ENCODE measurements at places on chromosomes 11 and 22.

DNA sequence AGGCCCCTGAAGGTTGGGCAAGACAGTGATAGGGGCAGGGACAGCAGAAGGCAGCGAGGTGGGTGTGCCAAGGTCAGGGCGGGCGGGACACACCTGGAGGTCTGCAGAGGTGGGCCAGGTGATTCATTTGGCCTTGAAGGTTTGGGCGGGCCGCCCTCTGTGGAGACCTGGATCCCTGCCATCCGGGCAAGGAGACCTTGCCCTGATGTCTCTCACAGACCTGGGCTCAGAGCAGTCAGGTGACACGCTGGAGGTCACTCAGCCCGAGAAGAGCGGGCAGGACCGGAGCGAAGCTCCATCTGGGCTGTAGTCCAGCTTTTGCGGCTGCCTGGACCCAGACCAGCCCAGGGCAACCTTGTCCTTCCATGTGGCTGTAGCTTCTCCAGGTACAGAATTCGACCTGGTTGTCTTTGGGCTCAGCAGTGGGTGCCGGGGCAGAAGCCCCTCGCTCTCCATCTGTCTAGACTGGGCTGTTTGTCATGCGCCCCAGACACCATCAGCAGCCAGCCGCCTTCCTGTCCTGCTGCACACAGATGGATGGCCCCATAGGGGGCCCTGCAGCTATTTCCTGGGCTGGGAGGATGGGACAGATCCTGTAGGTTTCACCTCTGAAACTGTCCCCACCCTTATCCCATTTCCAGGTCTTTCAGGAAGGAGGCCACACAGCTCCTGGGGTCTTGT lies 3.1 kb downstream of the MRGPRG start:
- no peak for DNase-seq

DNA sequence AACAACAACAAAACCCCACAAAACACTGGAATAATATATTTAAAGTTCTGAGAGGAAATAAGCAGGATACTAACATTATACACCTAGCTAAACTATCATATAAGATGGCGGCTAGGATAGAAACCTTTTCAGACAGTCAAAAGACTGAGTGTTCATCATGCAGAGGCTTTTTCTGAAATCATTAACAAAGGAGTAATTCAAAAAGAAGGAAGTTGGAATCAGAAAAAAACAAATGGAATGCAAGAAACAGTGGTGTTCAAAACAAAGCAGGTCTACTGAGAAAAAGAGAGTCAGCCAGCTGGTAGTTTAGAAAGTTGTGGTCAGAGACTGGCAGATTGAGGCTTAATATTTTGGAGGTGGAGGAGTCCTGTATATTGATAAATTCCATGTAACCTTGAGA lies 30.1 kb upstream of the ZBTB44 start:
- no peak for DNase-seq

DNA sequence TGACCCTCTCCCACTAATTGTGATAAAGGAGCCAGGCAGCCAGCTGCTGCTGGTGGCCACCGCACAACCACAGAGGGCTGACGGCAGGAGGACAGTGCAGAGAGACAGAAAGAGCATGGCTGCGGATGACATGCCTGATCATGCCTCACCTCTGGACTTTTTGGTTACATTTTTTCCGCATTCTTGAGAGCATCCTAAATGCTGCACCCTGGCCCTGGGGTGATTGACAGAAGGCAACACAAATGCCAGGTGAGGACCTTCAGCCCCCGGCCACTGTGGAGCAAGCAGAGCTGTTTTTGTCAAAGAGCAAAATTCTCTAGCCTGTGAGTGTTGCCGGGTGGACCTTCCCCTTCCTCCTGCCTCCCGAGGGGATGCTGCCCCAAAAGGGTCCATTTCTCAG lies 78.5 kb downstream of the RPS6KA4 start:
- no peak for DNase-seq

- no peak for DNase-seq
Measured at GRCh38 chr22:36002084-36002483, 26.5 kb downstream of the RBFOX2 start.

GRCh38 chr11:134742956-134743819 lies 331.1 kb upstream of the B3GAT1 start:
- DNase-seq: no peak

GRCh38 chr22:37232140-37232998 lies 11.7 kb downstream of the RAC2 start:
- no peak for DNase-seq

- DNase-seq: no peak
Measured at GRCh38 chr11:3164552-3165151, 458 bp downstream of the OSBPL5 start.

DNA sequence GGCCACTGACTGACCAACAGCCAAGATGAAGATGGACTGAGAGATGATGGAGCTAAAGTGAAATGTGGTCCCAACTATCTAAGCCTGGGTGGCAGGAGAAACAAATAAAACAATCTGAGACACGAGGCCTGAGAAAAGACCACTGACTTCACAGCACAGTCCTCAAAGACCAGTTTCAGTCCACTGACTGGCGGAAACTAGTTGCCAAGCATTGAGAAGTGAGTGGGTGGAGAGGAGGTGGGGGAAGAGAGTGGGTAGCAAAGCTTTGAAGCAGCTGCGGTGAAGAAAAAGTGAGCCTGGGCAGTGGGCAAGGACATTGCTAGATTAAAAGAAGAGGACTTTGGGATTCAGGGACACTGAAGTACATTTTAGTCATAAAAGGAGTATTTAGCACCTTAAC lies 1.9 kb downstream of the MS4A1 start:
- no peak for DNase-seq

DNA sequence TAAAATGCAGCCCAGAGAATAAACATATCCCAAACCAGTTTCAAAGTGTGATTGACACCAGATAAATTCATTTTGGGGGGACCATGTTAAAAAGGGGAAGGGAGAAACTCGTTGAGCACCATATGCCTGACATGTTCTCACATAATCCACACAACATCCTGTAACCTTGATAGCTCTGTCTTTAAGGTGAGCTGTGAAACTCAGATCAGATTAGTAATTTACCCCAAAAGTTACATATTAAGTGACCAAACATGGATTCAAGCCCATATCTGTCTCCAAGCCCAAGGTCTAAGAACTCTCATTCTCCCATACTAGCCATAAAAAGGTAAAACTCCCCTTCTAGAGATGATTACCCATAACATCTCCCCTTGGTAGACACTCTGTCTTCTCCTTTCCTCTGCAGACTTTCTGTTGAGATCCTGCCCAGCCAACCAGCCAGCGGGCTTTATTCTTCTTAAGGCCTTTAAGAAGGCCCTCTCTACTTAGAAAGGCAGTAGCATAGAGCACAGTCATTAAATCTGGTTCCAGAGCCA lies 150.7 kb downstream of the CCDC34 start:
- no peak for DNase-seq

DNA sequence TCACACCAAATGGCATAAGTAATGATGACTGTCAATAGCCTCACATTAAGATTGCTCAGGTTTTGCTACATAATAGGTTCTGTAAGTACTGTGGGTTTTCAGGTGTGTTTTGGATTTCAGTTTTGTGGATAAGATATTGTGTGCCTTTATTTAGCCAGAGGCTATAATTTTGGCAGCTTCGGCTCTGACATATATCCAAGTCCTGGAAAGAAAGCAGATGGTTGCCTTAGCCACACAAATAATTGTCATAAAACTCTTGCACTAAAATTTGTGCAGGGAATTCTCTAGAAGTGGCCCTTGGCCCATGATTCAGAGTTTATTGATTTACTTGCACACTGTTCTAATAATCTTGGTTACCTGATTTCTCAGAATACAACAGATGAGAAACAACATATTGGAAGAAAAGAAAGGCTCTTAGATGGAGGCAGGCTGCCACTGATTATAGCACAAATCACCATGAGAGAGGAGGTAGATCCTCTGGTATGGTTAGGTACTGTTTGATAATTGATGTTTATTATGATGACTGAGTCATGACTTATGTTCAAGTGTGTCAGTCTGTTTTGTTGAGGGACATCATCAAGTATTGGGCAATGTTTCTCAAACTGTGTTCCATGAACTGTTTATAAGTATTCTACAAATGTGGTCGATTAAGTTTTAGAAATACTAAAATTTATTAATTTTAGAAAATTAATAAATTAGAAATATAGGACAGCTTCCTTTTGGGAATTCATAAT lies 9.6 kb downstream of the REXO2 start:
- DNase-seq: no peak

DNA sequence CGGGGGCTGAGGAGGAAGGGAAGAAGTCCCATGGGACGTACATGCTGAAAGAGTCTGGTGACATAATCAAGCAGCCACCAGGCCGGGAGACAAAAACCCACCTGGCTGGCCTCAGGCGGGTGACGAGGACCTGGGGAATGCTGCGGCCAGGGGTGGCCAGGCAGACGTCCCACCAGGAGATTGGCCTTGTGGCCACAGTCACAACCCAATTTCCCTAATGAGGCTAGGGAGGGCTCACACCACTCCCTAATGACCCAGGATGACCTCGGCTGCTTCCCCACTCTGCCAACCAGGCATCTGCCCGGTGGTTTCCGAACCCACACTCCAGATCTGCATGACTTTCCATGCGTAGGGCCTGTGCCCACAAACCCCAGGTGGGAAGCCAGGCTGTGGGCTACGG lies 66.9 kb downstream of the SCUBE1 start:
- DNase-seq: no peak

- no peak for DNase-seq
Measured at GRCh38 chr11:61725781-61726231, 26.6 kb upstream of the MYRF start.

- no peak for DNase-seq
Measured at GRCh38 chr11:11788063-11788710, 53.6 kb upstream of the USP47 start.

- DNase-seq: no peak
Measured at GRCh38 chr11:79209540-79210266, 231.1 kb downstream of the TENM4 start.

DNA sequence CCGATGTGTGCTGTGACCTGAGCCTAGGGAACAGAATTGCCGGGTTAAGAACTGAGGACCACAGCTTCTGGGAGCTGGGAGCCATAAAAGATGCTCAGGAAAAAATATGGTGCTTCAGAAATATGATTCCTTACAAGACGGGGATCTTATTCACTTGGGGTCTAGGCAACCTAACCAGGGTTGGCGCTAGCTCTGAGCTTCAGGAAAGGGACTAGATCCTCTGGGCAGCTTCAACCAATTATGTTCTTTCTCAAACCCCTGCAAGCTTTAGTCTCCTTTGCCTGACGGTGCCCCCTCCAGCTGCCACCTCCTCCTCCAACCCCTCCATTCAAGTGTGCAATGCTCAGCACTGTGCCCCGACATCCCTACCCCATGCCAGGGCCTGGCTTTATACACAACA lies 634.1 kb upstream of the CADM1 start:
- no peak for DNase-seq

DNA sequence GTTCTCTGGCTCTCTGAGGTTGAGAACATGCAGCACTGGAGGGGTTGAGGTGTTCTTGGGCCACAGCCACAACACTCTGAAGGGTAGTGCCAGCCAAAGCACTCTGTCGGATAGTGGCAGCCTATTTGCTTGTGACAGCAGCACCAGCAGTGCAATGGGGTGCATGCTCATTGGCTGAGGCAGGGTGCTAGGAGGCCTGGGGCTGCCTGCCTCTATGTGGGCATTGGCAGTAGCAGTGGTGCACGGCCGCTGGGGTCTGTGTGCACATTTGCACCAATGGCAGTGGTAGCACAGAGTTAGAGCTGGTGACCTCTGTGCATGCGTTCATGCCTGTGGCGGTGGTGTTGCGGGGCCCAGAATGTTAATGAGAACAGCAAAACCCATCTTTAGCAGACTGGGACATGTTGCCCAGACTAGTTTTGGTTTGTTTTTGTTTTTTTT lies 25.4 kb downstream of the PI4KA start:
- DNase-seq: no peak

DNA sequence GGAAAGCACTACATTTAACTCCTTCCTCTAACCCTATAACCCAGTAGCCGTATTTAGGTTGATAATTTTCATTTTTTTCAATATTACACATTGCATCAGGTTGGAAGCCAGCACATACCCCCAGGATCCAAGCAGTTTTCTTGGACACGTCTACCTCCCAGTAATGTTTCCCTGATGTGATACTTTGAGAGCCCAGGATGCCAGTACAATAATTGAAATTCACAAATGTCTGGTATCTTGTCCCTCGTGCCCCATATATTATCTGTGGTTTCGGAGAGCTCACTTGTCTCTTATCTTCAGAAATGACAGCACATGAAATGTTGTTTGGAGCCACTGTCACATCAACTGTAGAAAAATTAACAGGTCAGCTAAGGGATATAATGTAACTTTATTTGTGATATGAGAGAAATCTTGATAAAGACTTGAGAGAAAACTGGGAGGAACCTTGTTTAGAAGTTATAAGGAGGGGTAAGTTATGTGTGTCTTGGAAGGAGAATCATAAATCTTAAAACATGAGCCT lies 19.8 kb downstream of the TRIM5 start:
- DNase-seq: no peak

DNA sequence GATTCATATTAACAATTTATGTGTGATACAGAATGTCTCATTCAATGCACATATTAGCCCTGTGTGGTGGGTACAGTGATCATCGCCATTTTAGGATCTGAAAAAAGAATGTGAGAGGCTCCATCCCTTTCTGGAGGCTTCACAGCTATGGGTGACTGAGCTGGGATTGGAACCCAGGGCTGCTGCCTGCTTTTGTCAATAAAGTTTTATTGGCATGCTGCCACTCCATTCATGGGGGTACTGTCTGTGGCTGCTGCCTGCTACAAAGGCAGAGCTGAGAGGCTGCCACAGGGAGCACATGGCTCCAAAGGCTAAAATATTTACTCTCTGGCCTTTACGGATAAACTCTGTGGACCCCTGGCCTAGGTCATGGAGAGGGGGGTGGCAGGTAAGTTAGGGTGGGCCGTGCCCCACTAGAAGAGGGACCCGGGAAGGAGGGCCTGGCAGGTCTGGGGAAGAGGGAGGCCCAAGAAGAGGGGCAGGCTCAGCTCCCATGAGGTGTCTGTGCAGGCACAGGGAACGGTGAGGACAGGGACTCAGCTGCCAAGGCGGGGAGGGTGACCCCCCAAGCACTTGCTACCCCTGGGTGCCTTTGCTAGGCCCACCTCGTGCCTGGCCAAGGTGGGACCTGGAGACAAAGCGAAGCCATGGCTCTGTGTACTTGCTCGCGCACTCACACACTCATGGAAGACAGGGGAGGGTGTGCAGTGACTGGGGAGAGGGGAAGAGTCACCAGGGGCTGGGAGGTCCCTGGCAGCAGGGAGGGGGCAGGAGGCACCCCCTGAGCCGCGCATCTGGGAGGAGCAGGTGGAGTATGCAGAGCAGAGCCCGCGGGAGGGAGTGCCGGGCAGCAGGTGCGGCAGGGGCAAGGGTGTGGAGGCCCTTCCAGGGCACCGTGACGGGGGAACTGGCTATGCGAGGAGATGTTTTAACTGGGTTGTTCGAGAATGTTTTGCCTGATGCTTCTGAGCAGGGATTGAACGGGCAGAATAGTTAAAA lies 335.3 kb downstream of the CTTN start:
- DNase-seq: no peak
